ENCODE measurements at places on chromosomes 6 and 20.

GRCh38 chr6:34837528-34837927, 45.6 kb downstream of the BLTP3A start:
- no peak for DNase-seq

DNA sequence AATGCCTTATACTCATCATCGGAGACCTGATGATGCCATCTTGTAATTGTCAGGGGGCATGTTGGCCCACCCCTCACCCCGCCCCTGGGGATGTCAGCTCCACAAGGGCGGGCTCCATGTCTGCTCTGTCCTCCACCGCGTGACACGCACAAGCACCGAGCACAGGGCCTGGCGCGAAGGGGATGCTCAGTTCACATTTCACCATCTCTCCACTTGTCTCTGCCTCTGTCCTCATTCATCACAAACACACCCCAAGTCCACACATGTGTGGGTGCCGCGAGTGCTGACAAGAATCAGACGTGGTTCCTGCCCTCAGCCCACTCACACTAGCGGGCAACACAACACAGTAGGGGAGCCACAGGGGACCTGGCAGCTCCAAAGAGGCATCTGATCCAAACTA, 151.2 kb upstream of the PTPN1 start:
- DNase-seq = no peak

DNA sequence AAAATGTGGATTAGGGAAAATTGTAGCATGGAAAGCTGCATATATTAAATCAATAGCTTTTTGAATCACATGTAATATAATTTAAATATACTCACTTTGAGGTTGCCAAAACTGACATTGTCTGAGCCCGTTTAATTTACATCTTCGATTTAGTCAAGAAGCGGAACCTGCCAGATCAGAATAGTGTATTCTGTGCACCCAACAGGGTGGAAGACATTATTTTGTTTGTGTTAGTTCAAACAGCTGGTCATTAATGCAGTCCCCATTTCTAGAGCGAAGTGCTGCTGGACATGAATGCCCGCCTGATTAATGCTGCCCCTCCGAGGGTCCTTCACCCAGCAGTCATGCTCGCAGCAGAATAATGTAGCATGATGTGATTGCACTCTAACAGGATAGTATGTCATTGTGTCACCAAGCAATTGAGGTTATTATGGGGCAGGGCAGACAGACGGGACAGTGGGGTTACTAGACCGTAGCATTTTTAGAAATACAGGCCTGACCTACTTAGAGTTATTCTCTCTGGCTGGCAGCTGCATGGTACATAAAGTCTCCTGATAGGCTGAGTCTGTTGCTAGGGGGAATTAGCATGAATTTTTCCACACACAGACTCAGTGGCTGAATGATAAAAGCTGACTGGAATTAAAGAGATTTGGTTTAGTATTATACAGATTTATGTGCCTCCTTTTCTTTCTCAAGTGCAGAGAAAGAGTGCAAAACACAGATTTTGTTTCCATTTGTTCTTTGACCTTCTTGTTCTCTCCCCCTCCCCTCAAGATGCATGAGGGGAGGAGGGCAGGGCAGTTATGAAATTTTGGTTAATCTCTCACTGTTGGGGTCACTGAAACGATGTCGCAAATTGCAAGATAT, 147.1 kb downstream of the PRL start:
- DNase-seq = no peak

- DNase-seq = peak; percentile 93
These were observed at the start of gene TMEM170B for GRCh38 chr6:11537229-11538051. TMEM170B (plus strand) TSS chr6:11537749; CDS start chr6:11538278, 529 bp downstream.

- DNase-seq = no peak
These were observed 128.5 kb upstream of the CDYL start for GRCh38 chr6:4647414-4648365.

DNA sequence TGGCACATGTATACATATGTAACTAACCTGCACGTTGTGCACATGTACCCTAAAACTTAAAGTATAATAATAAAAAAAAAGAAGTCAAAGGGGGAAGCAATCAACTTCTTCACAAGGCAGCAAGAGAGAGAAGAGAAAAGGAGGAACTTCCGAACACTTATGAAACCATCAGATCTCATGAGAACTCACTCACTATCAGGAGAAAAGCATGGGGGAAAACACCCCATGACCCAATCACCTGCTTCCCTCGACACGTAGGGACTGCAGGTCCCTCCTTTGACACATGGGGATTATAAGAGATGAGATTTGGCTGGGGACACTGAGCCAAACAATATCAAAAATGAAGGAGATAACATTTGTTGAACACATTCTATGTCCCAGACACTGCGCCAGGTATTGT, 94.8 kb upstream of the PHACTR1 start:
- DNase-seq = no peak

- DNase-seq = peak; percentile 61
These were observed 82.3 kb upstream of the RIPOR2 start for GRCh38 chr6:25017932-25018567.
